Activated CD4-positive, alpha-beta T cell treated with anti-CD3 and anti-CD28 coated beads, Interleukin-2, amount 10 ng/mL, durations not matched to agents 7 days and 5 days (primary cell): ENCODE measurements at places on chromosomes 2 and 18.

GRCh38 chr2:226995625-226996041, 159.8 kb downstream of the RHBDD1 start:
- DNase-seq = no peak

- DNase-seq = no peak
Observed at GRCh38 chr2:172739661-172740266, 4.1 kb downstream of the RAPGEF4 start.

GRCh38 chr2:43758739-43759138, 15.1 kb upstream of the DYNC2LI1 start:
- no peak for DNase-seq

DNA sequence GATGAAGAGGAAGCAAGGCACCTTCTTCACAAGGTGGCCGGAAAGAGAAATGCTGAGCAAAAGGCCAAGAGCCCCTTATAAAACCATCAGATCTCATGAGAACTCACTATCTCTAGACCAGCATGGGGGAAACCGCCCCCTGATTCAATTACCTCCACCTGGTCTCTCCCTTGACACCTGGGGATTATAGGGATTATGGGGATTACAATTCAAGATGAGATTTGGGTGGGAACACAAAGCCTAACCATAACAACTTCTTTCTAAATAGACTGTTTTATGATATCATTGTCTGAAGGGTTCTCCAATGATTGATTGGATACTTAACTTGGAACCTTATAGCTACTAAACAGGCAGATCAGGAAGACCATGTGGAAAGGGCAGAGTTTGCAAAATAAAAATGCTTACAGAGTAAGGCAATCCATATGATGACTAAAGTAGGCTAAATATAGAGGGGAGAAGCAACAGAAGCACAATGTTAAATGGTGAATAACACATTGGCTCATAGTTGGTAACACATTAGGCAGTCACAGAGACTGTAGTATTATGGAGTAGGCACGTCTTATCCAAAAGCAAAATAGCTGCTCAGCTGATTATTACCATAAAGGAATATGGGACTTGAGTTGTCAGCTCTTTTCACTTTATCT, 179.0 kb downstream of the BARD1 start:
- DNase-seq = no peak

GRCh38 chr2:31811482-31811881, 199.3 kb downstream of the MEMO1 start:
- DNase-seq = no peak

- DNase-seq = no peak
Observed at GRCh38 chr2:31893094-31893493, 117.7 kb downstream of the MEMO1 start.
